NCI-H524 treated with DMSO at 0.1 percent for 48 hours (cell line): ENCODE measurements at places on chromosomes 4 and X.

DNA sequence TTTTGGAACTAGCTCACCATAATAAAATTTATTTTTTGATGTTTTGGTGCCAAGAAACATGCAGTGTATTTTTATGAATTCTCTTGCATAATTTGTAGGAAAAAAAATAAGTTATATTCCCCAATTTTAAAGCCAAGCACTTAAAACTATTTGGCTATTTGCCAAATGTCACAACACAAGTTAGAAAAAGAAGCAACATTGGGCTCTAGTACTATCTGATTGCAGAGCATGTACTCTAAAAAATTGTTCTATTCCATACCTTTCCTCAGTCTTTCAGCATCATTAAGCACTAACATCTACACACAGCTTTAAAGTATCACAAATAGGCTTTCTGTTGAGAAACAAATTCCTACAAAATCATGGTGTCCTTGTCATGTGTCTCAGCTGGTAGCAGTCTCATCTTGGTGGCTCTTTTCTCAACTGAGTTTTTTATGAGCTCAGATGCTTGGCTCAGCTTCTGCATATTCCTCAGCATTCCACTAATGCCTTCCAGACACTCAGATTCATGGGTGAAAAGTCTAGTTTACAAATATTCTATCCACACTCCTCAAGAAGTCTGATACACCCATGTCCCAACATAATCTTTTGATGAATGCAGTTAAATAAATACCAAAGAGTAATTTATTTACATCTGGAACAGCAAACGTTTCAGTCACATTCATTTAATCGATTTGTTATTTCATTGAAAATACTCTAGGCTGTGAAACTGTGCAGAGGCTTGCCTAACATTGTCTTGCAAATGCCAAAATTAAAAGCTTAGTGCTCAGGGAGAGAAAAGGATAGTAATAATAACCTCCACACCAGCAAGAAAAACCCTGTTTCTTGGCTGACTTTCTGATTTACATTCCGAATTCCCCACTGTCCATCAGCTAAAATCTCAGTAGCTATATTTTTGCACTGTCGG is 2209.9 kb downstream of the PCDH7 start:
- DNase-seq: no peak

- no peak for DNase-seq
These were observed 1144.8 kb downstream of the ADGRL3 start for GRCh38 chr4:62344915-62345314.

DNA sequence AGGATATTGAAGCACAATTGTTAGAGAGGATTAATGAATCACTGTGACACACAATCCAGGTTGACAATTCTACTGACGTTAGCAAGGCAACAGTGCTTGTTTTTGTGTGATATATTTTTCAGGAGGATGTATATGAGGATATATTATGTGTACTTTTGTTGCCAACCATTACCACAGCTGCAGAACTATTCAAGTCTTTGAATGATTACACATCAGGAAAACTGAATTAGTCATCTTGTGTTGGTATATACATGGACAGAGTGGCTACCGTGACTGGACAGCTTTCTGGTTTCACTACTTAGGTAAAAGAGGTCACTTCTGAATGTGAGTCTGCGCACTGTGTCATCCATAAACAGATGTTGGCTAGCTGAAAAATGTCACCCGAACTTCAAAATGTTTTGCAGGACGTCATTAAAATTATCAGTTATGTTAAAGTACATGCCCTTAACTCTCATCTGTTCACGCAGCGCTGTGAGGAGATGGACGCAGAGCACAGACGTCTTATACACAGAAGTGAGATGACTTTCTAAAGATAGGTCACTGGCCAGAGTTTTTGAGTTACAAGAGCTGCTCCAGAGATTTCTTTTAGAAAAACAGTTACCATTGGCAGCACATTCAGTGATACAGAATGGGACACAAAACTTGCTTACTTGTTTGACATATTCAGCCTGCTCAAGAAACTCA is 69.0 kb downstream of the MRPL1 start:
- DNase-seq: no peak

DNA sequence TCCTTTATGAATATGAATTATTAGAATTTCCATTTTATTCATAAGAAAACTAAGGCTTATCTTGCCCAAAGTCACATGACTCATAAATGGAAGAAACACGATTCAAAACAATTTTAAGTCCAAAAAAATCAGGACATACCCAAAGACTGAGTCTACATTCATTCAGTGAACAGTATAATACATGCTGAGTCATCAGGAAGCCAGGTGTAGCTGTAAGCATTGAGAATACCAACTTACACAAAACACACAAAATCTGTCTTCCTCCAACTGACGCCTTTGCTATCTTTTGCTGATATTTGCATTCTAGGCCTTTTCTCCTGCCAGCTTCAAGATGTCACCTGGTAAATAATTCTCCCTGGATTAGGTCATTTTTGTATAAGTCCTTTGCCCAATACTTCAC is 520.1 kb upstream of the GALNT7 start:
- DNase-seq: no peak

DNA sequence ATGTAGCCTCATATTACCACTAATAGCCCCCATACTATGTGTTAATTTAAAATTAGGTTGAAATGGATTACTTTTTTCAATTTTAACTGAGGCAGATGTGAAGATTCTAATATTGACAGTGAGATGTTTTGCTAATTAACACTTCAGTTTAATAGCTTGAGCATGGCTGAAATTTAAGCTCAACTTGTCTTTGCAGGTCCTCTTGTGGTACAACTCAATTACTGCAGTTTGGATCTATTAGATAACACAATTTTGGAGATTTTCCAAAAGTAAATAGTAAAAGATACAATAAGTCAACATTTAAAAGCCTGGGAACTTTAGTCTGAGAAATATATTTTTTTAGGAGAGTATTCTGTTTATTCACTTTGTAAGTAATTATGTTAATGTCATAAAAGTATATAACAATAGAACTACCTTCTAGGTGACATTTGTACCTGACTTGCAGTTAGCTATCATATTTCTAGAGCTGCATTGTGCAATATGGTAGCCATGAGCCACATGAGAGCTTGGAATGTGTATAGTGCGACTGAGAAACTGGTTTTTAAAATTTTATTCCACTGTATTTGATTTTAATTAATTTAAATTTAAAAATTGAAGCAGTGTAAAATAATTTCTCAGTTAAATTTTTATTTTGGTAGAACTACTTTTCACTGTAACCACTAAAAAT is 73.1 kb upstream of the FMR1 start:
- DNase-seq: no peak

GRCh38 chrX:151806967-151807540 is 72.5 kb downstream of the CNGA2 start:
- no peak for DNase-seq
